ENCODE measurements at places on chromosomes 1 and 21.

DNA sequence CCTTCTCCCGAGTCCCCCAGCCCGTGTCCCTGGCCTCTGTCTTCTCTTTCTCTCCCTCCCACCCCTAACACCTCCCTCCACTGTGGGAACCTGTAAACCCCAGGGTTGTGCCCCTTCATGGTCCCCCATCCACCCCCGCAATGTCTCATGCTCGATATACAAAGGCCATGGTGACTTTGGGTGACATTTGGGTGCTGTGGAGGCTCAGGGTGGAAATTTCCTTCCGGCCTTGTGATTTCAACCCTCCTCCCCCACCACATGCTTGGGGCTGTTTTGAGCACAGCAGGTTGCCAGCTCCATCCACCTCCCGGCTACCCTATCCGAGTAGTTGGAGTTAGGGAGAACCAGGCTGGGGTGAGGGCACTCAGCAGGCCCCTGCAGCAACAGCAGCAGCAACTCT lies 25.7 kb upstream of the VPS13D start:
- DNase-seq, result no peak

DNA sequence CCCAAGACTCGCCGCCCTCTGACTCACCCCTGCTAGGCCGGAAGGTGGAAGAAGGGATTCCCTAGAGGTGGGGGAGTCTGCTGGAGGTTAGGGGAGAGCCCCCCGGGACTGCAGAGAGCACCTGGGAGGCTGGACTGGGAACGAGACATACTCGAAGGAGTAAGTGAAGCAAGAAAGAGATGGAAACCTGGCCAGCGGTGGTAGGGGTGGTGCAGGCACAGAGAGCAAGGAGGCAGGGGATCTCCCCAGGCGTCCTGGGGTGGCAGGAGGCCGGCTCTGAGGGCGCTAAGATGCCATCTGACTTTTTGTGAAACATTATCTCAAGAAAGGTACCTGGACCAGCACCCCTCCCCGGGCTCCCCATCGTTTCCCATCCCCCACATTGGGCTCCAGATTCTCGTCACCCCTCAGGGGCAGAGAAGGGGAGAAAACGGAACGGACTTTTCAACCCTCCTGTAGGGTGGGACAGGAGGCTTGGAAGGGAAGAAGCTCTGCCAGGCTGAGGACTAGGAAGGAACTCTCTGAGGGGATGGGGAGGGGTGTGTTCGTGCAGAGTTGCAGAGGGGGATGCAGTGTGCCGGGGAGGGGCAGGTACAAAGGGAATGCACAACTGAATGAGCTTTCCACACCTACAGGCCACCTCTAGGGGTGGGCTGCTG lies 708 bp downstream of the CHRNB2 start:
- no peak for DNase-seq

GRCh38 chr1:227356620-227357146 lies 38.4 kb upstream of the CDC42BPA start:
- no peak for DNase-seq

DNA sequence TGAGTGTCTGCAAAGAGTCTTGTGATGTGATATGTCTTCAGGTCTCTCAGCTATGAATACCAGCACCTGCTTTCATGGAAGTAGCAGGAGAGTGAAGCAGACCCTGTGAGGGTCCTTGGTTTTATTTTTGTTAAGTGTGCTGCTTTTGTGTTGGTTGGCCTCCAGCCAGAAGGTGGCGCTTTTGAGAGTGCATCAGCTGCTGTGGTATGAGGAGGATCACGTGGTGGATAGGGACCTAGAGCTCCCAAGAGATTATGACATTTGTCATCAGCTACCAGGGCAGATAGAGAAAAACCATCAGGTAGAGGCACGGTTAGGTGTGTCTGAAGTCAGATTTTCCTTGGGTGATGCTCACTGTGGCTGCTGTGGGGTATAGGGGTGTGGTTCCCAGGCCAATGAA lies 1232.1 kb downstream of the MRPL39 start:
- no peak for DNase-seq

DNA sequence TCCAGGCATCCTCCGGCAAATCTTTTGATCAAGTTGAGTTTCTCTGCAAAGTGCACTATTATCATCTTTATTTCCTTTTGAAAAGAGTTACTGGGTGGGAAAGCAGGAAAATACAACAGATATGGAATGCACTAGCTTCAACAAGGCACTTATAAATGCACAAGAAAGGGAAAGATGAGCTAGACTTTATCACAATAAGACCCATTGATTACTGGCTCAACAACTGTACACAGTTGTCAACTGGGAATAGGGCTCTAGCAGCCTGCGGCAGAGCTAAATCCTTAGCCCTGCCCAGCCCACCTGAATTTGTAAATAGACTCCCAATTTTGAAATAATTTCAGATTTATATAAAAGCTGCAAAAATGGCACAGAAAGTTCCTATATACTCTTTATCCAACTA lies 111.4 kb downstream of the CSMD2 start:
- no peak for DNase-seq

DNA sequence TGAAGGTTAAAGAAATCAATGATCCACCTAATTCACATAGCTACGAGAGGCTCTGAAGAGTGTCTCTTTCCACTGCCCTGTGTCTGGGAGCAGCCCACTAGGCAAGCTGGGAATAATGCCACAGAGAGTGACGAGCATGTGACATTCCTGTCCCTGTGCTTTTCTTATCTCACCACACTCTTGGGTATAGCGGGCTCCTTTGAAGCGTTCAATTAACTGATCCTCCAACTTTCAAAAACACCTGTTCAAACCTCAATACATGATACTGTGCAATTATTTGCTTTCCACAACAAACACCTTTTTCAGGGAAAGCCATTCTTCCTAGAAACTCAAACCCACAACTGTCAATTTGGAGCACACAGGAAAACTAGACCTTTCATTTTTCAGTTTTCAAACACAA lies 43.4 kb downstream of the PLPP3 start:
- no peak for DNase-seq

- DNase-seq, result no peak
Measured at GRCh38 chr1:61572046-61572445, 152.9 kb downstream of the TM2D1 start.

DNA sequence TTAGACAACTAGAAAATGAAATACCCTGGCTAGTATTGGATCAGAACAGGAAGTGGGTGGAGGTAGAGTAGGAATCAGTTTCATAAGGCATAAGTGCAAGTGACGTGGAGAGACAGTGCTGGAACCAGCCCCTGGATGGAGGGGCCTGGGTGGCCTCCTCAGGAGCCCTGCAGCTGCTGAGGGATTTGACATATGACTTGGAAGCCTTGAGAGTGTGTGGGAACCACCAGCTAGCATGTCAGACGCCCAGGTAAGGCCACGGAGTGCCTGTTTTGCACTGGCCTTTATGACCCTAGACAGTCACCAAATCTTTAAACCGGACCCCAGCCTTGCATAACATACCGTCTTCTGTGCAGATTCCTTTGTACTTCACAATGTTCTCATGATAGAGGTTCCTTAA lies 94.4 kb downstream of the RAVER2 start:
- no peak for DNase-seq

DNA sequence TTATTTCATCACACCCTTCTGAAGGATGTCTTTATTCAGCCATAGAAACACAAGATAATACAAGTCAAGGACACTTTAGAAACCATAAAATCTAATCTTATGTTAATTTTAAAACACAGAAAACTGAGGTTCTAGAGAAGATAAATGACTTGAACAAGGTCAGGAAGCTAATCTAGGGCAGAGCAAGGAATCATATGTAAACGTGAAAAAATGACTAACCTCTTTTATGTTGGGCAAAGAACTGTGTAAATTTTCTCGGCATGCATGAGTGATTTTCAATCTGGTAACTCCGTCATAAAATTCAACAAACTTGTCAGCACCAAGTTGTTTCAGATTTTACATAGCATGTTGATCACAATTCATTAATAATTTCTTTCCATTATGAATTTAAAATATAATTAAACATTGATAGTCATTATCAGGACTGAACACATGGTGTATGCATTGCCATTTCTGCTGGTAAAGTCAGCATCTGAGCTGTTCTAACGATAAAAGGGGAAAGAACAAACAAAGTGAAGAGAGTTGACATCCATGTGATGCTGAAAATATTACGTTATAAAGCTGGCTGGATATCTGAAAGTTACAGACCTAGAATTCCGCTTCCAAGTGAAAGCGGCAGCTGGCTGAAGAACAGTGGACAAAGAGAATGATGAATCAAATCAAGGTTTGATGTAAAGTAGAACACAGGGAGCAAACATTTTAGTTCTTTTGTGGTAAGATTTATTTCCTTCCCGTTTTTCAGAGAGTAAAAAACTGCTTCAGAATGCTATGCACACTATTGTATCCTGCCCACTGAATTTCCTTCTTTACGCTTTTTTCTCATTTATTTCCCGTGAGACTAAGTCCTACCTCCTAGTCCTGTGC lies 1037.4 kb upstream of the TMPRSS15 start:
- DNase-seq, result no peak

GRCh38 chr1:246532519-246532918 lies 25.4 kb upstream of the SMYD3 start:
- DNase-seq, result no peak

GRCh38 chr1:31617218-31617915 lies at the start of gene HCRTR1:
TSS of gene HCRTR1 (plus strand) at chr1:31617689. CDS start at chr1:31619193, 1,504 bp downstream.
- no peak for DNase-seq

- DNase-seq, result no peak
Measured at GRCh38 chr1:153881751-153882150, 41.0 kb downstream of the GATAD2B start.

- no peak for DNase-seq
Measured at GRCh38 chr1:56578963-56579875, at the start of gene PLPP3. TSS of gene PLPP3 (minus strand) at chr1:56579563. CDS start at chr1:56579016, 547 bp downstream.

- no peak for DNase-seq
Measured at GRCh38 chr1:62425041-62425440, 11.8 kb upstream of the USP1 start.

GRCh38 chr1:29327223-29327935 lies 91.1 kb downstream of the PTPRU start:
- no peak for DNase-seq

DNA sequence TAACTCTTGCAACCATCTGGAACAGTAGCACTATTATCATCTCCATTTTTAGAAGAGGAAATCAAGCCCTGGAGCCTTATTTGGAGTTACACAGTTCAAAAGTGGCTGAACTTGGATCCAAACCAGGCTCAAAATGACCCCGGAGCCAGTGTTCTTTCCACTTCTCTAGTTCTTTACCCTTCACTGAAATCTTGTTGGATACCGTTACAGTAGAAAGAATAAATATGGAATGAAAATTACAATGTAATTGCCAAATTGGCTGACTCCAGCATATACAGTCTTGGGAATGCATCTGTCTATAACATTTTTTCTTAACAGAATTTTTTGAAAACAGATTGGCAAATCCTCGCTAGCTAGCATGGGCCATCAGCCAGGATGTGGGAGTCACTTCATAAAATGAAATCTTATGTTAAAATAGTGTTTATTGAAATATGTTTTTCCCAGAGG lies 261.4 kb downstream of the CTH start:
- DNase-seq, result no peak

DNA sequence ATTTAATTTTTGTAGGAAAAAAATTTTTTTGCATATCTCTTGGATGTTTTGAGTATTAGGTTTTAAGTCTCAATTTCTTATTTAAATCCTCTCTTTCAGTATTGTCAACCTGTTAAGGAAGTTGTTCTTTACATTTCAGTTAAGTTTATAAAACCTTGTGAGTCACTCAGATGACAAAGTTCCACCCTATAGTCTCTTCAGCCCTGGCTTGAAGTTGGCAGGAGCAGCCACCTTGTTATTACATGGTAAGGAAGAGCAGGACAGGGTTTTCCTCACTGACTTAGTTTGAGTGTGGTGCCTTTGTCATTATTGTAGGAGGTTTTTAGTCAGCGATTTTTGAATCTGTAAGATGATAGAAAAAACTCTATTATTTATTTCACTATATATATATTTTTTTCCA lies 2143.9 kb downstream of the MRPL39 start:
- no peak for DNase-seq

DNA sequence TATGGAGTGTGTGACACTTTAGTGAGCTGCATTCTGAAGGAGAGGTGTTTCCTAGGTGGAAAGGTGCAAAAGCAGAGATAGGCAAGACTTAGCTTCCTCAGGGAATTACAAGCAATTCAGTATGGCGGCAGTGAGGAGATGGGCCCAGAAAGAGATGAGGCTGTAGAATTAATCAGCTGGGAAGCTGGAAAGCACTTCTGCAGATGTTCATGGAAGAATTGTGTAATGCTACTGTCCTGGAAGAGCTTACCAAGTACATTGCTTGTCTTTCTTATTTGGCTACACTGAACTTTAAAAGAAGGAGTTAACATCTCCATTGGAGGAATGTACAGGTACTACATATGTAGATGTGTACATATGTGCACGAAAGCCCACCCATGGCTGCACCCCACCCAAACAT lies 103.7 kb upstream of the DPT start:
- DNase-seq, result no peak

DNA sequence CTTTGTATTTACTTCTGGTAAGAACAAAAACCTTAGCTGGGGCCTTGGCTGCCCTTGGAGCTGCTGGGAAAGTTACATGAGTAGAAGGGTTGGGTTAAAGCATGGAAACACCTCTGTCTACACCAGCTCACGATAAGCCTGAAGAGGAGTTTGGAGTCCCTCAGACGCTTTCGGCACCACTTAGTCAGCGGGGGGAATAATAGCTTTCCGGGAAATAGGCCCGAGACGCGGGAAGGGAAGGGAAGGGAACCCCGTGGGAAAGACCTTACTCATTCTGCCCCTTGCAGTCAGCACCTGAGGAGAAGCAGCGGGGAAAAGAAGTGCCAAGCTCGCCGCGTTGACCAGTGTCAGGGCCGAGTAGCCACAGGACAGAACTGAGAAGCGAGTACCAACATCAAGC lies 66.4 kb upstream of the PDE9A start:
- no peak for DNase-seq

GRCh38 chr1:26959722-26960624 lies at the start of gene KDF1:
TSS of gene KDF1 (minus strand) at chr1:26960468. CDS start at chr1:26952380, 8,088 bp downstream.
- peak; percentile 44 for DNase-seq

- no peak for DNase-seq
Measured at GRCh38 chr1:54114001-54114400, 38.8 kb downstream of the CDCP2 start.

GRCh38 chr21:37079211-37079824 lies 6.3 kb downstream of the TTC3 start:
- no peak for DNase-seq

DNA sequence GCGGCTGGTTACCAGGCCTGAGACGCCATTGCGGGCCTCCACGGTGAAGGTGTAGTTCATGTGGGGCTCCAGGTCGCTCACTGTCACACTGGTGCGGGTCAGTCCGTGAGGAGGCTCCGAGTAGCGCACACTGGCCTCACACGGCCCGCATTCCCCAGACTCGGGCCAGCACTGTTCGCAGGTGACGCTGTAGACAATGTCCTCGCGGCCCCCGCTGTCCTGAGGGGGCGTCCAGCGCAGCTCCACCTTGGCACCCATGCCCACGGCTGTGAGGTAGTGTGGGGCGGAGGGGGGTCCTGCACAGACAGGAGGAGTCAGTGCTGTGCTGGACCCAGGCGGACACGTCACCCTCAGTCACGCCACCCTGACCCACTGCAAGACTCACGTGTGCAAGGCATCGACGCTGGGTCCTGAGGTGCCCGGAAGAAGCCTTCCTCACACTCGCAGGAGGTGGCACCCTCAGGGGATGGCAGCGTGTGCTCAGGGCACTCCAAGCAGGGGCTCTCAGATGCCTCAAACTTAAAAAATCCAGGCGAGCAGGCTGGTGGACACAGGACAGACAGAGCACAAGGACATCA lies 17.9 kb downstream of the EPHA2 start:
- no peak for DNase-seq

Data from activated T-cell treated with anti-CD3 and anti-CD28 coated beads for 1 hour (primary cell).